ENCODE measurements at places on chromosomes 16 and 17.

DNA sequence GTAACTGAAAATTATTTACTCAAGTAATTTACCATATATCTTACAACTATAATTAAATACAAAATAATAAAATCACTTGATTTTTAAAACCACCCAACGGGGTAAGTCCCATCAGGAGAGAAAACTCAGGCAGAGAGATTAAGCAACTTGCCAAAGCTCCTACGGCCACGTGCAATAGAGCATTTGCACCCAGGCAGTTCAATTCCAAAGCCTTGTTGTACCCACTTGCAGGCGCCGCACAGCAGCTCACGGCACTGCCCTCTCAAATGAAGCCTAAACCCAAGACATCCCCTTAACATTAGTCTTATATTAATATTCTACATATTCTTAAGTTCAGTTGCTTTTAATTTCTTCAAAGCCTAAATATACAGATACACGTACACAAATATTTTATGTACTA is 75.7 kb downstream of the SPAG9 start:
- DNase-seq, result no peak

GRCh38 chr17:59826706-59827453 is 65.9 kb downstream of the TUBD1 start:
- no peak for DNase-seq

- no peak for DNase-seq
These were observed 27.4 kb upstream of the TNS4 start for GRCh38 chr17:40528692-40529417.

DNA sequence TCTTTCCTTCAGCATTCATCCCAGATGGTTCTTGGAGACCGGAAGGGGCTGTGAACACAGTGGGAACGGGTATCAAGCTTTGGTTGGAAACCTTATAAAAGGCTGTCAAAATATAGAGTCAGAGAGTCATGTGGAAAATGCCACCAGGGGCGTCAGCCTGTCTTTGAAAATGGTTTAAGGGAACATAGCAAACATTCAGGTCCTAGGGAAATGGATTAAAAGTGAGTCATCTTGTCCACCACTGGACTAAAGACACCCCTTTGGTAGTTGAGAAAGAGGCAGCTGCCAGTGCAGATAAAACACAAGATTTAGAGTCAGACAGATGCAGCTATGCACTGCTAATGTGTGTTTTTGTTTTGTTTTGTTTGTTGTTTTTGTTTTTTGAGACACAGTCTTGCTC is 47.8 kb upstream of the BCO1 start:
- no peak for DNase-seq

- DNase-seq, result peak; percentile 67
These were observed 14.9 kb downstream of the ELAC2 start for GRCh38 chr17:13002761-13003453.

- no peak for DNase-seq
These were observed 59.4 kb downstream of the TBX4 start for GRCh38 chr17:61511480-61512182.

DNA sequence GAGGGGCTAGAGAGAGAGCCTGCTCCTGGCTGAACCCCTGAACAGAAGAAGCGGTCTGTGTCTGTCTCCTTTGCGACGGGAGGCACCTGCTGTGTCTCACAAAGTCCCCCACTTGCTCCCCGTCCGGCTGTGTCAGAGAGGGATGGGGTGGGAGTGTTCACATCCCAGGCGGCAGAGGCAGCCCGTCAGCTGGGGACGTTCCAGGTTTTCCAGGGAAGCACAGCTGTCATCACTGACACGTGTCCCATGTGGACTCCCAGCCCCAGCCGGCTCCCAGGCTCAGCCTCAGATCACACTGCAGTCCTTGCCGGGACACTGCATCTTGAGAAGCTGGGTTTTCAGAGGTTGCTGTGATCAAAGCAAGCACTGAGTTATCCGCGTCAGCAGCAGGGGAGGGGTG is 1.6 kb downstream of the TELO2 start:
- peak; percentile 79 for DNase-seq

- no peak for DNase-seq
These were observed 79.5 kb upstream of the CCL1 start for GRCh38 chr17:34442387-34443111.

DNA sequence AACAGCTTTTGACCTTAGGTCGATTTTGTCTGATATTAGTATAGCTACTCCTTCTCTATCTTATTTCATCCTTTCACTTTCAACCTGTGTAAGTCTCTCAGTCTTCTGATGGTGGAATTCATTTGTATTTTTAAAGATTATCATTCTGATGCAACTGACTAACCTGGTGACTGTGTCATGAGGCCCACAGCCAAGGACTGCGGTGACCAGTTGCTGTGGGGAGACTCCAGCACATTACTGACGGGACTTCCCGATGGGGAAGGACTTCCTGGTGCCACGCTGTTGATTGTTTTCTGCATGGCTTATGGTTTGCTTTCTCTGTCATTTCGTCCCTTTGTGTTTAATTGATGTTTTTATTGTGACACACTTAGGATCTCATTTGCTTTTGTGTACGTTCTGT is 34.2 kb downstream of the RMI2 start:
- DNase-seq, result no peak

DNA sequence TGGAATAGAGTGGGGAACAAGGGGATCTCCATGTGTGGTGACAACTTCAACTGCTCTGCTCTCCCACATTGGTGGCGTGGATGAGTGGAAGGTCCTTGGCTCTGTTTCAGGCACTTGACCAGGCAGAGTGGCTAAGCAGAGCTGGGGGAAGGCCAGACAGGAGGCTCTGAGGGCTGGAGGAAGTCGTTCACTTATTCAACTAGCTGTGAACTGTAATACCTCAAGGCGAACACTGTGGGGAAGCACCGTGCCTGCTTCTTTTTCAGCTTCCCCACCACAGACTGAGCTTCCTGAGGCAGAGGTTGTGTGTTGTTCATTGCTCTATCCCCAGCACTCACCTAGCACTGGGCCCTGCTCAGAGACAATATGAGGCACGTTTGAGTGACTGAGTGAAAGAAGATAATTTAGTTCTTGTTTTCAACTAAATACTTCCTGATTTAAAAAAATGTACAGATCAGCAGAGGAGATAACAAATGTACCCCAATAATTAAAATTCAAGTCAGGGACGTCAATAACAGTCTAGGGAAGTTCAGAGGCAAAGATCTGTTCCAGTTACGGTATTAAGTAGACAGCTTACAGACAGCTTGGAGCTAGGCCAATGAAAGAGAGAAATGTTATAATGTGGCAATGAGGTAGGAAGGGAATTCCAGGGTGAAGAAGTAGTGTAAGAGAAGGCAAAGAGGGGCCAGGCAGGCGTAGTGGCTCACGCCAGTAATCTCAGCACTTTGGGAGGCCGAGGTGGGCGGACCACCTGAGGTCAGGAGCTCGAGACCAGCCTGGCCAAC is 34.7 kb downstream of the MYO18A start:
- DNase-seq, result peak; percentile 74

GRCh38 chr17:35708951-35709350 is 22.5 kb upstream of the RASL10B start:
- DNase-seq, result no peak

GRCh38 chr16:12228602-12229499 is 252.3 kb downstream of the SNX29 start:
- DNase-seq, result peak; percentile 49

DNA sequence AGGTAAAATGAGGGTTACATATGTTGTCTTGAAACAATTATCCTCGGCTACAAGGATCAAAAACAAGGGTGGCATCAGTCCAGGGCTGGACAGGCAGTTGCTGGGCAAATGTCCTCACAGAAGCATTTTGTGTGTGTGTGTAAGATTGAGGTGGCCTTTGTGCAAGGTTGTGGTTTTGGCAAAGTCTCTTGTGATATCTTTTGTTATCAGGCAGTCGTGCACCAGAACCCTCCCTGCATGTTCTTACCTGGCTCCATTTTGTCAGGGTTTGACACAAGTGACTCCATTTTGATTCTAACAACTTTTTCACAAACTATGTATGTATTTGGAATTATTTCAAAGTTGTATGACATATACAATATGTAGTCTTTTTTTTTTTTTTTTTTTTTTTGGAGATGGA is 20.0 kb downstream of the CHAD start:
- DNase-seq, result no peak

GRCh38 chr16:83928341-83929055 is 24.5 kb upstream of the OSGIN1 start:
- no peak for DNase-seq

- peak; percentile 95 for DNase-seq
These were observed at the start of gene CLN3 for GRCh38 chr16:28491970-28492474. Gene CLN3, minus strand, starts transcription at chr16:28492074. Its CDS starts 315 bp downstream, at chr16:28491759.

GRCh38 chr17:61409301-61410112 is 9.9 kb downstream of the TBX2 start:
- peak; percentile 80 for DNase-seq

DNA sequence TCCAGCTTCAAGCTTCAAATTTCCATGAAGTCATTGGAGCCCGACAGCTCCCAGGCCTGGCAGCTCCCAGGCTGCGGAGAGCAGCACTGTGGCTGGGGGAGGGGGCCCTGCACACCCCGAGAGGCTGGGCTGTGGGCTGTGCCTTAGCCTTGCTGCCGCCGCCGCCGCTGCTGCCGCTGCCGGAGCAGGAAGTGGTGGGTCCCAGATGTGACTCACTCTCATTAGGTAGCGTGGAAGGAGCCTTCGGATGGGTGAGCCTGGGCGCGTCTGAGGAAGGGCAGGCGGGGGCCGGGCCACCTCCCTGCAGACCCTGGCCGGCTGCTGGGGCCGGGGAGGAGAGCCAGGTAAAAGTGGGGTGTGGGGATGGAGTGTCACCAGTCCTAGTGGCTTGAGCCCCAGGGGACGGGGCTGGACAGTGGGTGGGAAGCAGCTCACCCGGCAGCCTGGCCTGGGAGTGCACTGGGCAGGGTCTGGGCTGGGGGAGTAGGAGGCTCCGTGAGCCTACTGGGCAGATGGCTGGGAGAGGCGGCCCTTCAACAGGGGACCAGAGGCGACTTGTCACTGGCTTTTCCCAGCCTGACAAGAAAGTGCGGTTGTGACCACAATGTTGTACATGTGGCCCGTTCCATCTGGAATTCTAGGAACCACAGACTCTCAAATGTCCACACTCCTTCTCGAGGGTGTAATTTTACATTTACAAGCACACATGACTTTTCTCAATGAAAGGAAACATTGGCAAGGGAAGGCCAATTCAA is at the start of gene ADCY7:
Gene ADCY7, plus strand, starts transcription at position 215 of the 755 bp plus-strand sequence. CDS start 21,629 bp downstream, outside the sequence.
- peak; percentile 72 for DNase-seq

- no peak for DNase-seq
These were observed 31.0 kb downstream of the CCT6B start for GRCh38 chr17:34930283-34930682.

GRCh38 chr16:85123891-85124635 is 11.8 kb upstream of the CIBAR2 start:
- DNase-seq, result peak; percentile 77

DNA sequence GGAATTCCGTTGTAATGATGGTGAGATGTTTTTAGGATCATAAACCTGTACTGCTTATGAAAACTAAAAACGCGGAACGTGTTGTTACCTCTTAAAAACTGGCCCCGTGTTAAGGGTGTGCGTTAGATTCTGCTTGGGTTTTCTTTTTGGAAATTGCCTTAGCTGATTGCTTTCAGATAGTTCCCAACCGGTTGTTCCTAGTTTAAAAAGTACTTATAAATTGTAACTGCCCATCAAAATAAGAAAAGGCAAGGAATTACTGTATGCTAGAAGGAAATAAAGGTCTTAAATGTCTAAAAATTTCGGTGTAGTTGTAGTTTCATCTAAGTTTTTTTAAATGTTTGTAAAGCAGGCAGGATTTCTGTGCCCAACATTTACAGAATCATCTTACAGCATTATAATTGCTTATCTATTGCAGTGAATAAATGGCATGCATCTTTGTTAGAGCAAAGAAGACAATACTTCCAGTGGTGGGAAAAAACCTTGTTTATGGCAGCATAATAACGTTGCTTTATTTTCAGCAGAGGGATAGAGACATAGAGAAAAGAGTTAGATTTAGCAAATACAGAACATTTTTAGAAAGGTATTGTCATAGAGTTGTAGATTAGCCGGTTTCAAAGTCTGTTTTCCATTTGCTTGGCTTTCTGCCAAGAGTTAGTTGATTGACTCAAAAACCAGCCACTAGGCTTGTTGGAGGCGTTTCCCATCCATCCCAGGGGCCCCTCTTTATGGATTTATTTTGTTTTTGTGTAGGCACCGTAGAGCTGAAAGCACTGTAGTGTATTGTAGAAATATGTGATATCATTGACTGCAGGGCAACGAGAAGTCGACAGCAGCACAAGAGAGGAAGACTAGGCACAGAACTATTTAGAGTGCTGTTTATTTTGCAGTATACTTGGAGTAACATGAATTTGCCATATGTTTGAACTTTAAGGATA is 1.7 kb downstream of the PPM1D start:
- no peak for DNase-seq

DNA sequence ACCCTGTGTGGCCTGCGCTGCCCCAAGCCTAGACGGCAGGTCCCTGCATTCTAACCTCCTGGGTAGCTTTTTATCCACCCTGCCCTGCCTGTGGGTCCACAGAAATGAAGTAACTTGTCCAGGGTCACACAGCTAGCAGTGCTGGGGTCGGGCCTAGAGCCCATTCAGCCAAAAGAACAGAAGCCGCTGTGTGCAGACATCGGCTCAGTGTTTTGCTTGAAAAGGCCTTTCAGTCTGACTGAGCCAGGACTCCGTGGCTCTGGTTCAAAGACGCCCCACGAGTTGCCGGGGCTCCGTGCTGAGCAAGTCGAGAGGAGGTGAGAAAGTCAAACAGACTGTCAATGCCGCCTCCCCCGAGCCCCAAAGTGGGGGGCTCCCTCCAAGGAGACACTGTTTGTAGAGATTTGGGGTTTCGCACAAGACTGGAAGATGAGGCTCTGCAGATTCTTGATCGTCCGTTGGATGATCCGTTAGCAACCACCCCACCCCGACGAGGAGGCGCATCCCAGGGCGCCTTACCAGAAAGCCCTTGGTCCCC is 226.2 kb downstream of the NTN1 start:
- no peak for DNase-seq

GRCh38 chr16:59148056-59148768 is 414.1 kb upstream of the GOT2 start:
- DNase-seq, result no peak

- no peak for DNase-seq
These were observed 510.6 kb downstream of the RBFOX1 start for GRCh38 chr16:7843261-7843660.

GRCh38 chr17:17141860-17142552 is 64.1 kb downstream of the PLD6 start:
- DNase-seq, result no peak
